Thoracic aorta endothelial cell (primary cell): ENCODE measurements at places on chromosomes 16 and 17. TPM values are rescaled to one million over a fixed set of nuclear protein-coding genes. Genes with fewer than 3 reads are reported as not detected.

Gene C16orf54
- total RNA-seq = not detected in 2 replicates

Gene SERPINF2
- not detected in 2 replicates for total RNA-seq

Gene VTN
- total RNA-seq = 0.07 and 0.13 TPM in 2 replicates

Gene CHTF18
- 22.1 and 49.1 TPM in 2 replicates for total RNA-seq

Gene COX6A2
- total RNA-seq = not detected in 2 replicates

Gene CCL17
- not detected in 2 replicates for total RNA-seq

Gene ATP1B2
- total RNA-seq = not detected in 2 replicates

Gene SPN
- total RNA-seq = not detected in 2 replicates

Gene HIGD1B
- total RNA-seq = not detected in 2 replicates

Gene UTS2R
- total RNA-seq = not detected in 2 replicates

Gene ZACN
- 0.07 TPM in 1 of 2 replicates, not detected in the other for total RNA-seq

Gene DHRS7C
- total RNA-seq = not detected in 2 replicates

Gene BEAN1
- total RNA-seq = not detected in 2 replicates

Gene MYH1
- total RNA-seq = not detected in 2 replicates
